Pancreas (tissue), 10 donors: ENCODE measurements at places on chromosomes 13 and 19. TPM values are rescaled to one million over a fixed set of nuclear protein-coding genes. Genes with fewer than 3 reads are reported as not detected.

GRCh38 chr13:36848199-36848982 is 29.4 kb downstream of the RFXAP start:
- no peak overlapping the region for H3K4me3 ChIP-seq
- no peaks in the 10 kb centered on the region for H3K4me1 ChIP-seq
- H3K27me3 ChIP-seq, result no peaks in the 10 kb centered on the region
- no peaks in the 10 kb centered on the region for H3K36me3 ChIP-seq
- no peak for DNase-seq

Gene IQCN
- 4.8 TPM for total RNA-seq

DNA sequence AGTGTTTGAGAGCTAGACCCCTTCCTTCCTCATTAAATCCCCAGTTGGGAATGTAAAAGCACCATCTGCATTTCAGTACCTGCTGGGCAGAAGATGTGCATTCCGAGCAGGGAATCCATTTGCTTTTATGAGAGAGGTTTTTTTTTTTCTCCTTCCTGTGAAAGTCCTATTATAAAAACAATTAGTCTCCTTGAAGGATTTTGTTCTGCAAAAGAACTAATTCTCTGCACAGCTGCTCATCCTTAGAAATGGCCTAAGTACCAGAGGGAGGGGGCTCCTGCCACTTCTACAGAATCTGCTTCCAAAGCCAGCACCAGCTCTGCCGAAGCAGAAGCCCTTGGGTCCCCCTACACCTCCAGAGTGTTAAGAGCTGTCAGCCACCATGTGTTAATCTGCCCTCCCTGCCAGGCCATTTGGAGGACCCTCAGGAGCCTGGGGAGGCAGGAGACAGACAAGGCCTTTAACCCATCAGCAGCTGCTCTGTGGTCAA is 36.4 kb upstream of the SERPINE3 start:
- H3K36me3 ChIP-seq, result no peaks in the 10 kb centered on the region
- no peaks in the 10 kb centered on the region for H3K4me1 ChIP-seq
- no peak for DNase-seq

DNA sequence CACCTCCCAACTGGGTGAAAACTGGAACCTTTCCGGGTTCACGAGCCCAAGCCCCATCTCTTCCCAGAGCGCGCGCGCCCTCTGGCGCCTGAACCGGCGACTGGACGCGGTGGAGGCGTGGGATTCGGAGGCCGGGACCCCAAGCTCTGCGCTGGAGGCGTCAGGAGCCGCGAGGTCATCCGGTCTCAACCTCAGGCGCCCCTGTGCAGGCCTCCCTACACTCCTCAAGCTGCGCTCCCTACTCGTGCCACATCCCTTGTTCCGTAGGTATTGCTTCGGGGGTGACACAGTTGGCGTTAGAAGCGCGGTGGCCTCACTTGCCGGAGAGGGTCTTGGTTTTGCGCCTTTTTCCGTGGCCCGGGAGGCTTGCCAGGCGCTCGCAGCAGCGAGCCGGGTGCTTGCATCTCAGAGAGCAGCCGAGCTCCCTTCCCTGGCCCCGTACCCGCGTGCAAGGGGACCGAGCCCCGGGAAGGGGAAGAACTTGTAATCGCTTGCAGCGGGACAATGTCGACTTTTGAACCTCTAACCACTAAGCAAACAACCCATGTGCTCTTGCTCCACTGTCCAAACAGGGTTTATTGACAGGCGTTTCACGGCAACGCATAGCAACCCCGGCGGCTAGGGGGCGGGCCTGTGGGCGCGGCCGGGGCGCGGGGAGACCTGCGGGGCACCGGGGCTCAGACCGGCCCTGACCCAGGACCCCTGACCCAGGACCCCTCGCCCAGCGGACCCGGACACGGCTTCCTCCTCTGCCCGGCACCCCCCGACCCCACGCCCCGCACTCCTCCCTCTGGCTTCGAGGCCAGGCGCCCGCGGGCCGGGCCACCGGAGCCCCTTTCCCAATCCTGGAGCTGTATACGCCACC is 8.5 kb downstream of the CDX2 start:
- H3K27ac ChIP-seq, result peak overlapping the region; percentile 72
- H3K4me1 ChIP-seq, result peaks cover 11% of the 10 kb centered on the region
- H3K27me3 ChIP-seq, result no peaks in the 10 kb centered on the region
- DNase-seq, result peak; percentile 86
- no peaks in the 10 kb centered on the region for H3K36me3 ChIP-seq
- H3K4me3 ChIP-seq, result peak overlapping the region; percentile 48

- H3K36me3 ChIP-seq, result no peaks in the 10 kb centered on the region
- no peaks in the 10 kb centered on the region for H3K4me1 ChIP-seq
- peak overlapping the region; percentile 90 for H3K4me3 ChIP-seq
- peak overlapping the region; percentile 82 for H3K27ac ChIP-seq
Measured at GRCh38 chr19:7637374-7638256, 705 bp downstream of the STXBP2 start.

GRCh38 chr13:99736541-99736940 is 235.0 kb downstream of the ZIC5 start:
- H3K4me1 ChIP-seq, result no peaks in the 10 kb centered on the region
- H3K27me3 ChIP-seq, result no peaks in the 10 kb centered on the region
- H3K27ac ChIP-seq, result no peak overlapping the region
- DNase-seq, result no peak

DNA sequence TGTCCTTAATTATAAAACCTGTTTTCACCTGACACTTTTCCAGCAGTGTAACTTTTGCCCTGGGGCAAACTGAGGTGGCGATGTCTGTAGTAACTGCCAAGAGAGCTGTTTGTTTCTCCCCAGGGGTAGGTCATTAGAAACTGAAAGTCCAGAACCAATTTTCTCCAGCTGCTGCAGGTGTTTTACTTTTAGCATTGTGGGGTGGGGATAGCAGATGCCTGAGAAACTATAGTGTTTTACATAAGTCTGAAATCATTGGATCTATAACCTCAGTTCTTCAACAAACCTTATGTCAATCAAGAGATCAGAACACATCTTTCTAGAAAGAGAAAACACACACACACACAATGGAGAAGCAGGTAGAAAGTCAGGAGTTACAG is 92.7 kb downstream of the LHFPL6 start:
- H3K36me3 ChIP-seq, result no peaks in the 10 kb centered on the region
- H3K27ac ChIP-seq, result no peak overlapping the region
- no peaks in the 10 kb centered on the region for H3K4me1 ChIP-seq
- DNase-seq, result no peak

GRCh38 chr13:23748109-23748990 is 140.8 kb downstream of the MIPEP start:
- H3K27me3 ChIP-seq, result no peaks in the 10 kb centered on the region
- H3K4me3 ChIP-seq, result no peak overlapping the region
- H3K36me3 ChIP-seq, result no peaks in the 10 kb centered on the region

GRCh38 chr19:5705552-5705951 is 14.4 kb downstream of the LONP1 start:
- H3K27me3 ChIP-seq, result no peaks in the 10 kb centered on the region
- no peaks in the 10 kb centered on the region for H3K36me3 ChIP-seq
- no peak overlapping the region for H3K4me3 ChIP-seq
- H3K27ac ChIP-seq, result no peak overlapping the region

DNA sequence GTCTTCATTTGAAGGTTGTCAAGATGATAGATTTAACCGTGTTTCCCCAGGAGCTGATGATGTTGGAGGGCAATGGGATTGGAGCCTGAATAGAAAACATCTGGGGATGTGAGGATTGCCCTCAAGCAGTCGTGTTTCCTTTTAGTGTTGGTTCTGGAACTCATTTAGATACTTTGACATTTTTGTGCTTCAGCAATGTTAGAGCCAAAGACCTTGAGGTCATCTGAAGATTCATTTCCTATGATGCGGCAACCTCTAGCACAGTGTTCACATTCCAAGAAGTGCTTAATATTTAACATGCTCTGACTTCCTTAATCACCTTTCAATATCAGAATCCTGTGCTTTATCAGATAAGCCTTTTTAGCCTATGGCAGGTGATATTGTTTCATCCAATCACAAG is 82.7 kb downstream of the SLC10A2 start:
- no peaks in the 10 kb centered on the region for H3K27me3 ChIP-seq
- no peaks in the 10 kb centered on the region for H3K4me1 ChIP-seq
- H3K36me3 ChIP-seq, result no peaks in the 10 kb centered on the region
- no peak overlapping the region for H3K27ac ChIP-seq

Gene KIR2DL4
- not detected for total RNA-seq

GRCh38 chr13:87554045-87554444 is 117.1 kb upstream of the SLITRK5 start:
- no peaks in the 10 kb centered on the region for H3K27me3 ChIP-seq
- H3K4me3 ChIP-seq, result no peak overlapping the region
- no peak for DNase-seq
- no peak overlapping the region for H3K27ac ChIP-seq
- H3K4me1 ChIP-seq, result no peaks in the 10 kb centered on the region
- H3K36me3 ChIP-seq, result no peaks in the 10 kb centered on the region

DNA sequence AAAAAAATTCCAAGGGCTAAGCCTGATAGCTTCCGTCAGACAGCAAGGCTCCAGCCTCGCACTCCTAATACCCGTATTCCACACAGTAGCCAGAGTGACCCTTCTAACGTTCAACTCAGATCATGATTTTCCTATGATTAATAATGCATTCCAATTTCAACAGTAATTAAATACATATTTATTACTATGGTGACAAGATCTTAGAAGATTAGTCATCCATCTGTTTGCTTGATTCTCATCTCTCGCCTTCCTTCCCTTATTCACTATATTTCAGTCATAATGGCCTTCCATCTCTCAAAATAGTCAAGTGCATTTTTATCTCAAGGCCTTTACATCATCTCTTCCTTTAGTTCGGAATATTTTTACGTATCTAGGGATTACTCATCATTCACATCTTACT is 621.2 kb upstream of the SPRY2 start:
- H3K4me1 ChIP-seq, result no peaks in the 10 kb centered on the region
- no peak overlapping the region for H3K27ac ChIP-seq
- no peaks in the 10 kb centered on the region for H3K27me3 ChIP-seq
- no peak for DNase-seq
- H3K4me3 ChIP-seq, result no peak overlapping the region

Gene ZNF177
- 0.83 TPM for total RNA-seq

DNA sequence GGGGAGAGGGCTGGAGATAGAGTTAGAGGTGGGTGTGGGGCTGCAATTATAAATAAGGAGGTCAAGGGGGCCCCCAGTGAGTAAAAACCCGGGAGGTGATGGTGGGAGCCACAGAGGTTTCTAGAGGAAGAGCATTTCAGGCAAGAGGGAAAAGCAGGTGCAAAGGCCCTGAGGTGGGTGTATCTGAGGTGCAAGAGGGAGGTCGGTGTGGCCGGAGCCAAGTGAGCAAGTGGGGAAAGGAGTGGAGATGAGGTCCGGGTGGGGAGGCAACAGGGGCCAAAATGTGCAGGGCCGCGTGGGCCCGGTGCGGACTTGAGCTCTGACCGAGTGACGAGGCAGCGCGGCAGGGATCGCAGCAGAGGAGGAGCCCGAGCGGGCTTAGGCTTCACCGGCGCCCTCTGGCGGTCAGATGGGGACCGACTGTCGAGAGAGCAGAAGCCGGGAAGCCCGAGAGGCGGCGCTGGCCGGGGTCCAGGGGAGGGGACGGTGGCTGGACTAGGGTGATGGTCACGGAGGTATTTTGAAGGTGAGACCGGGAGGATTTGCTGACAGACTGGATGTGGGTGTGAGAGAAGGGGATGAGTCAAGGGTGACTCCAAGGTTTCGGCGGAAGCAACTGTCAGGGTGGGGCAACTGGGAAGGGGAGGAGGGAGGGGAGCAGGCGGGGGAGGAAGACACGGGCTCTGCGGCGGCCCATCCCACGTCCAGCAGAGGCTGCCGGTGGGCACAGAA is 17.7 kb upstream of the SPACA4 start:
- H3K36me3 ChIP-seq, result no peaks in the 10 kb centered on the region
- no peak overlapping the region for H3K4me3 ChIP-seq
- no peak overlapping the region for H3K27ac ChIP-seq
- no peaks in the 10 kb centered on the region for H3K27me3 ChIP-seq
- no peaks in the 10 kb centered on the region for H3K4me1 ChIP-seq
- peak; percentile 84 for DNase-seq

Gene TTC9B
- total RNA-seq, result not detected

DNA sequence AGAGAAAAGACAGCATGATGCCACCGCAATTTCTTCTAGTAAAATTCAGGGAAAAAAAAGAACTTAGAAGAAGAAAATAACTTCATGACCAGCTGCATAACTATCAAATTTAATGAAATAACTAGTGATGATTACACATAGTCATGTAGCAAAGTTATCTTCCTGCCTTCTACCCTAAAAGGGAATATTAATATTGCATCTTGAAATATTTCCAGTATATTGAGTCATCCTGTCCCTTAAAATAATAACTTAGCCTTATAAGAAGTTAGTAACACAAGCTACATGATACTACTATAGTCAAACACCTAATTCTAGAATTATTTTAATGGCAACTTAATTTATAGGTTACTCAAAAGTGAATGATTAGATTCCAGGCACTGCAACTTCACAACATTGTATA is 289.2 kb downstream of the KLF12 start:
- no peak overlapping the region for H3K27ac ChIP-seq
- H3K27me3 ChIP-seq, result no peaks in the 10 kb centered on the region
- H3K4me1 ChIP-seq, result no peaks in the 10 kb centered on the region
- no peak overlapping the region for H3K4me3 ChIP-seq
- DNase-seq, result no peak

DNA sequence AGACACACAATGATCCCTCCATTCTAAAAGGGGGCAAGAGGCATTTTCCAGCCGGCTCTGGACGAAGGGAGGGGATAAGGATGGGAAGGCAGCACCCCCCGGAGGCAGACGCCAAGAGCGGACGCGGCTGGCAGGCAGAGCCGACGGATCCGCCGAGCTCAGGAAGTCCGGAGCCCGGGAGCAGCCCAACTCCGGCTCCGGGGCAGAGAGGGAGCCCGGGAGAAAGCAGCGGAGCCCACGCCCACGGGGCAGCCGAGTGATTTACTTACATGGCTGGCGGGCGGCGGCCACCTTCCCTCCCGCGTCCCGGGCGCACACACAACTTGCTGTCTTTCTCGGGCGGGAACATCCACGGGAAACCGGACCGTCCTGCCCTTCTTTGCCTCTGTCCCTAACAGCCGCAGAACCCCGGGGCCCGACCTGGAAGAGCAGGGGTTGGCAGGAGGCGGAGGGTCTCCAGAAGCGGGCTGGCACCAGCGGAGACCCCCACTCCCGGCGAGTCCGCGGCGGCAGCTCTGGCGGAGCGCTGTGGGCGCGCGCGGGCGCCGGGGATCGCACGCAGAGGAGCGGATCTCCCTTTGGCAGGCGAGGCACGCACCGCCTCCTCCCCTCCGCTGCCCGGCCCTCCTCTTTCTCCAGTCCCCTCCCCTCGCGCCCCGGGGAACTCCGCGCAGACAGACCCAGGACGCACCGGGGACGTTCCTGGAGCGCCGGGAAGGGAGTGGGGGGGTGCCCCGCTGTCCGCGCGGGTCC is at the start of gene LHFPL6:
Gene LHFPL6, minus strand, starts transcription at position 580 of the 753 bp plus-strand sequence.
- H3K36me3 ChIP-seq, result no peaks in the 10 kb centered on the region
- no peaks in the 10 kb centered on the region for H3K4me1 ChIP-seq
- peak within 1 kb of the TSS; percentile 60 for H3K4me3 ChIP-seq
- DNase-seq, result peak; percentile 87
- H3K27me3 ChIP-seq, result no peaks in the 10 kb centered on the region

DNA sequence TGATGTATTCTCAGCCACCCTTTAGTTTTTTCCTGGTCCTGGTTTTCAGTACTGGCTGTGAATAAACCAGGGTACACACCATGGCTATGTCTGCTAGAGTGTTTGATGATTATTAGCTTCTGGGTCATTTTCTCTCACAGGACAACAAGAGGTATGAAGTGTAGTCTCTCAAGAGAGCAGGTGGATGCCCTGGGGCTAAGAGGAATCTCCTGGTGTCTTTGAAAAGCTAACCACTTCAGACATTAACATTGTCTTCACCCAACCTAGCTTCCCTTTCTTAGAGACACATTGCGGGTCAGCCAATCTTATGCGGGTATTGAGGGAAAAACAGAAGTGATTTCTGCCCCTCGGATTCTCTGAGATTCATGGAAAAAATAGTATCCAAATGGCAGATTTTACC is 1.6 kb downstream of the ZNF730 start:
- H3K36me3 ChIP-seq, result no peaks in the 10 kb centered on the region
- no peaks in the 10 kb centered on the region for H3K4me1 ChIP-seq
- H3K4me3 ChIP-seq, result no peak overlapping the region
- DNase-seq, result no peak
- no peak overlapping the region for H3K27ac ChIP-seq
- H3K27me3 ChIP-seq, result no peaks in the 10 kb centered on the region
